ENCODE measurements at places on chromosomes 12 and 14.

GRCh38 chr12:16076557-16076956, 165.4 kb downstream of the DERA start:
- no peak for DNase-seq

DNA sequence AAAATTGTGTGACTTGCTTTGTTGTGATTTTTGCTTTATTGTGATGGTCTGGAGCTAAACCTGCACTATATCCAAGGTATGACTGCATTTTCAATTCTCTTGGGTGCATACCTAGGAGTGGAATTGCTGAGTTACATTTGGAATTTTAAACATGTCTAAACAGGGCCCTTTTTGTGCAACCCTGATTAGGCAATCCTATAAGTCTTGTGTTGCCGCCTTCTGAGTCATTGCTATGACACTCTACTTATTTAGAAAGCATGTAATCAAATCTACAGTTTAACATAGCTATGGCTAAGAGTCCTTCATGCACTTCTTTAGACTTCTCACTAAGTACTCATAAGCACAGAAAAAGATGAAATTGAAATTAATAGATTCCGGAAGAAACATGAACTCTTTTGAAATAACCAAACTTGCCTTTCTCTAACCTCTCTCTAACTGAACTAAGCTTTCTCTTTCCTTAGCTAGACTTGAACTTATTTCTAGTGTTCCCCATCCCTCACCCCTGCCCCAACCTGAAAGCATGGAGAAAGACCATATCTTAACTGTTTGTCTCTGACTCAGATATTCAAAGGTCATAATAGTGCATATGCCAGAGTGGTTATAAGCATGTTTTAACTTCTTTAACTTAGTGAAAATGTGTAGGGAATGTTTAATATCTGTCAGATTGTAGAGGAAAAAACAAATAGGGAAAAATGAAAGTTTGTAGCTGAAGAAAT, 203.0 kb downstream of the SNAPC1 start:
- DNase-seq: no peak

DNA sequence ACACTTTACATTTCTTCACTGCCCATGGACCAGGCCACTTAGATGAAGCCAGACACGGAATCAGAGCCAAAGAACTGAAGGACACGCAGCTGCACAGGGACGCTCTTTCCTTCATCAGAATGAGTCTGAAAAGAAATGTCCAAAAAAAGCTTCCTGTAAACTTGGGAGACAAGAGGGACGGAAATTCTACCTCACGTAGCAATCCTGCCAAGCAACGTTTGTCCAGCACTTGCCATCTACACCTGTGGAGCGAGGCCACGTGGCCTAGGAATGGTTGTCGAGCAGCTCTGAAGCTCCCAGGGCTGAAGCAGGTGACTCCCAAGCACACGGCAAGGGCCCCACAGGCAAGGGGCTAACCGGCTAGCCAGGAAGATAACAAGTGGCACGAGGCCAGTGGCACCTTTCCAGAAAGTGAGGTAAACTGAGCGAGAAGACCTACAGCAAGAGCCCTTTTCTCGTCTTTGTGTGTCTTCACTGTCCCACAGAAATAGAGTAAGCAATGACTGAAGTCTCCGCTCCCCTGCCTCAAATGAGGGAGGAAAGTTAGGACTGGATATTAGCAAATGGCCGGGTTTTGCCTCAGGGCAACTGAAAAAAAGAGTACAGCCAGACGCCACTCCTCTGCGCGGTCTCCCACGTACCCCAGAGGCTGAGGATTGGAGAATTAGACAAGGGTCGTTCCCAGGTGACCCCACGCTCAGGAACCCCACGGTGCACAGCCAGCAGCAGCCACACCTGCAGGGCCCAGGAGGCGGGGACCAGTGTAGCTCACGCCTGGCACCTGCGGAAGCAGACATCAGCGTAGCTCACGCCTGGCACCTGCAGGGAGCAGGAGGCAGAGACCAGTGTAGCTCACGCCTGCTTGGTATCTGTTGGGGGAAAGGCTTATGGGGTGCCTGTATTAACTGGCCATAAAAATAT, 7.7 kb downstream of the ZNF605 start:
- no peak for DNase-seq

- DNase-seq: no peak
These were observed 84.9 kb upstream of the DIO3 start for GRCh38 chr14:101476258-101476915.

- no peak for DNase-seq
These were observed 36.4 kb upstream of the BCL2L14 start for GRCh38 chr12:12034344-12034743.

- DNase-seq: no peak
These were observed 65.5 kb downstream of the SVOP start for GRCh38 chr12:108955225-108955835.

DNA sequence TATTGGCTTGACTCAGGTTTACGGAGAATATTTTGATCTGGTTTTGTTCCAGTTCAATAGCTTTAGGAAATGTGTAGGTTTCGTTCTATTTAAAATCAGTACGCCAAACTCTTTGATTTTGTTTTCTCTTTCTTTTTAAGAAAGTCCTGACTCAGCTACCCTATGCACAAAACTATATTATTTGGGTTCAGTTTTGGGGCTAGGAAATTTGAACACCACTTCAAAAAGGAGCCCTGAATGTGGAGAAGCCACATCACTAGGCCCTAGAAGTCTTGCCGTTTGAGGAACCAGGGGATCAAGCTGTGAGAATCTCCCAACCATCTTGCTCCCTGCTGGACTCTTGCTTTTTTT, 168.2 kb upstream of the BCL2L14 start:
- DNase-seq: no peak

- DNase-seq: peak; percentile 39
These were observed 117.9 kb upstream of the SFSWAP start for GRCh38 chr12:131592972-131593371.

- DNase-seq: no peak
These were observed 30.7 kb downstream of the LRIG3 start for GRCh38 chr12:58889557-58889956.

GRCh38 chr12:12622418-12622817, 10.7 kb downstream of the CREBL2 start:
- no peak for DNase-seq

GRCh38 chr14:23071244-23071920, 14.1 kb upstream of the CDH24 start:
- DNase-seq: peak; percentile 87

GRCh38 chr12:2677142-2677880, 117.5 kb upstream of the FKBP4 start:
- no peak for DNase-seq

DNA sequence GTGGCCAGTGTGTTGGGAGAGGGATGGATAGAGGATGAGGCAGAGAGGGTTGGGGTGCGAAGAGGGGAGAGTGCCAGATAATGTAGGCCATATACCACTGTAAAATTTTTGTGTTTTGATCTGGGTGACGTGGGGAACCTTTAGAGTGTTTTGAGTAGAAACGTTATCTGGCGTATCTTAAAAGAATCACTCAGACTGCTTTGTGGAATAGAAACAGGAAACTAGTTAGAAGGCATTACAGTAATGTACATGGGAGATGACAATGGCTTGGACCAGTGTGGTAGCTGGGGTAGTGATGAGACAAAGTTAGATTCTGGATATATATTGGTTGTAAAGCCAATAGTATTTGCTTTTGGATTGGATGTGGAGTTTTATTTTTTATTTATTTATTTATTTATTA, 20.6 kb downstream of the ATF1 start:
- DNase-seq: no peak

GRCh38 chr14:50773632-50774541, 57.1 kb downstream of the NIN start:
- peak; percentile 60 for DNase-seq

DNA sequence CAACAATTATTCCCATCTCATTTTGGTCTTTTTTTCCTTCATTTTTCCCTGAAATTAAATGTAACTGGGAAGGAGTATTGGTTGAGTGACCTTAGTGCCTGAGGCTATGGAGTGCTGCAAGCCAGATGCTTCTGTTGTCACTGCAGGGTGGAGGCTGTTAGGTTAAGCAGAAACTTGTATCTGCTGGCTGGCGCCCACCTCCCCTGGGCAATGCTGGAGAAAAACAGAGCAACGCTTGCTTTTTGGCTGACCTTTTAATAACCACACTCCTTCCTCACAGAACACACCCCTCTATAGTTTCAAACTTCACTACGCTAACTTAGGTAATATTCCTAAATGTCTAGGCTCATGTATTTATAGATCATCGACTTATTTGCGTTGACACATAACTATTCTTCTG, 583.5 kb upstream of the NOVA1 start:
- DNase-seq: no peak

- no peak for DNase-seq
These were observed 62.9 kb upstream of the PSMA6 start for GRCh38 chr14:35229084-35229791.

DNA sequence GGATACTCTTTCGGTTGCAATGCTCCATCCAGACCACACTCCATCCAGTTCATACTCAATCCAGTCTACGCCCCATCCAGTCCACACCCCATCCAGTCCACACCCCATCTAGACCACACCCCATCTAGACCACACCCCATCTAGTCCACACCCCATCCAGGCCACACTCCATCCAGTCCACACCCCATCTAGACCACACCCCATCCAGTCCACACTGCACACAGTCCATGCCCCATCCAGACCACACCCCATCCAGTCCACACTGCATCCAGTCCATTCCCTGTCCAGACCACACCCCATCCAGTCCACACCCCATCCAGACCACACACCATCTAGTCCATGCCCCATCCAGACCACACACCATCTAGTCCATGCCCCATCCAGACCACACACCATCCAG, 116.0 kb upstream of the RTL1 start:
- no peak for DNase-seq

- no peak for DNase-seq
These were observed 880 bp upstream of the FLRT2 start for GRCh38 chr14:85528897-85529631.

- DNase-seq: no peak
These were observed 113.5 kb downstream of the MNAT1 start for GRCh38 chr14:60848066-60848465.

DNA sequence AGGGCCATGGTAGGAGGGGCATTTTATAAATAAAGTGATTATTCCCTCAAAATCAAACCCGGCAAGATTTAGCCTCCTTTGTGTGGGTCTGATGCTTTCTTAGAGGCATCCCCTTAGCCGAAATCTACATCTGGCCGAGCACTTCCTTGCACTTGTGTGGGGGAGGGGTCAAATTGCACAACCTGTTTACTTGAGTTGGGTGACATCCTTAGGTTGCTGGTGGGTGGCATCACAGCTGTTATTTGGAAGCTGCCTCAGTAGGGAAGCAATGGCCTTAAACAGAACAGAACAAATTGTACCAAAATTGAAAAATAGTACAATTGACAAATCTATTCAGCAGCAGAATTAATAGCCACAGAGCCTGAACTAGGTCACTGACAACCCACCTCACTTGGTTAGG, 546.1 kb downstream of the SNAPC1 start:
- DNase-seq: no peak

GRCh38 chr12:92038476-92038875, 107.2 kb downstream of the BTG1 start:
- no peak for DNase-seq

- no peak for DNase-seq
These were observed 377 bp downstream of the CCNT1 start for GRCh38 chr12:48716168-48716492.

DNA sequence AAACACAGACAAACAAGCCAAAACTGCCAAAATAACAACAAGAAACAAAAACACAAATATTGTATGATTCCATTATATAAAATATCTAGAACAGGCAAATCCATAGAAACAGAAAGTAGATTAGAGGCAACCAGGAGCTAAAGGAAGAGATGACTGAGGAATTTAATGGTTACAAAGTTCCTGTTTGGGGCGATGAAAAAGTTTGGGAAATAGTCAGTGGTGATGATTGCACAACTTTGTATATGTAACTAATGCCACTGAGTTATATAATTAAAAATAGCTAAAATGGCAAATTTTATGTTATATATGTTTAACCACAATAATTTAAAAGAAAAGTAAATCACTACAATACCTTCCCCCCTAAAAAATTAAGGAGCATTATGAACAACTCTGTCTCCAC, 24.5 kb downstream of the GNPTAB start:
- no peak for DNase-seq

DNA sequence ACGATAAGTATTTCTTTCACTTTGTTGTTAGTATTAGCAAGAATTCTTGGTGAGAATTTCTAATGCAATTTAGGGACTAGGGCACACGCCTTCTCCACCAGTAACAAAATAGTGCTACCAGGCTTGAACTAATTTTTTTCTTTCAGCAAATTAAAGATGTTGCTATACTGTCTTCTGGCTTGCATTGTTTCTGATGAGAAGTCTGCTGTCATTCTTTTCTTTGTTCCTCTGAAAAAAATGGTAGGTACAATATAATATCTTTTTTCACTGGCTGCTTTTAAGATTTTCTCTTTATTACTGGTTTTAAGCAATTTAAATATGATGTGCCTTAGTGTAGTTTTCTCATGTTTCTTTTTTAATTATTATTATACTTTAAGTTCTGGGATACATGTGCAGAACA, 171.2 kb downstream of the PCNX1 start:
- DNase-seq: no peak

DNA sequence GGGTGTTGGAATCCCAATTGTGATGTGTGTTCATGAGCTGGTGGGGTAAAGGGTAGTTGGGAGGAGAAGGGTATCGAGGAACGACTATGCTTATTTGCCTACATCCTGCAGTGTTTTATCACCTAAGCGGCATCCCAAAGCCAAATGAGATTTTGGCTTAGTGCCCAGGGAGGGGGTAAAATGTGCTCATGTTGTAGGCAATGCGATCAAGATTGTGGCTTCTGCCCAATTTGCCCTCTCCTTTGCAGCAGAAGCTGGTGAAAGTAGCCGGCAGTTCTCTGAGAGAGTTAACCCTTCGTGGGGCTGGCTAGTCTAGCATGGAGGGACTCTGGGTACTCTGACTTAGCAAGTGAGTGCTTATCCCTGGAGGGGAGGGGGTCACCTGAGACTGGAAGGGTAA, 753 bp downstream of the RPH3A start:
- DNase-seq: no peak

GRCh38 chr14:30958555-30959407, 66.7 kb upstream of the AP4S1 start:
- DNase-seq: no peak

DNA sequence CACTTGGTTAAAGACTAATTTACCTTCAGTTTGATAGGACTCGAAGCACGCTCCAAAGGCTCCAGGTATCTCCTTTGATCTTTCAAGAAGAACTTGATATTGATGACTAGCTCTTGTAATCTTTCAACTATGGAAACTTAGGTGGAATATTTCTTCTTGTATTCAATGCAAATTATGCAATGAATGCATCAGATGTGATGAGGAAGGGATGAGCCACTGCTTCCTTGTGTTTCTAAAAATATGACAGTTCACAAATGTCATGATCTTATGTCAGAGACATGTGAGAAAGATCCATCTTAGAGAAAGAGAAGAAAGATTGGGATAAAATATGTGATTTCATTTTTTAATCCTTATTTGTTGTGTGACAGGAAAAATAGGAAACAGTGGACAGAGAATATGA, 9.9 kb downstream of the RNASE9 start:
- no peak for DNase-seq

Data from activated CD4-positive, alpha-beta T cell treated with anti-CD3 and anti-CD28 coated beads for 48 hours (primary cell).